T-helper 9 cell (primary cell): ENCODE measurements at places on chromosomes 12 and 14.

GRCh38 chr14:37185670-37186069, 12.1 kb upstream of the MIPOL1 start:
- no peak for DNase-seq

DNA sequence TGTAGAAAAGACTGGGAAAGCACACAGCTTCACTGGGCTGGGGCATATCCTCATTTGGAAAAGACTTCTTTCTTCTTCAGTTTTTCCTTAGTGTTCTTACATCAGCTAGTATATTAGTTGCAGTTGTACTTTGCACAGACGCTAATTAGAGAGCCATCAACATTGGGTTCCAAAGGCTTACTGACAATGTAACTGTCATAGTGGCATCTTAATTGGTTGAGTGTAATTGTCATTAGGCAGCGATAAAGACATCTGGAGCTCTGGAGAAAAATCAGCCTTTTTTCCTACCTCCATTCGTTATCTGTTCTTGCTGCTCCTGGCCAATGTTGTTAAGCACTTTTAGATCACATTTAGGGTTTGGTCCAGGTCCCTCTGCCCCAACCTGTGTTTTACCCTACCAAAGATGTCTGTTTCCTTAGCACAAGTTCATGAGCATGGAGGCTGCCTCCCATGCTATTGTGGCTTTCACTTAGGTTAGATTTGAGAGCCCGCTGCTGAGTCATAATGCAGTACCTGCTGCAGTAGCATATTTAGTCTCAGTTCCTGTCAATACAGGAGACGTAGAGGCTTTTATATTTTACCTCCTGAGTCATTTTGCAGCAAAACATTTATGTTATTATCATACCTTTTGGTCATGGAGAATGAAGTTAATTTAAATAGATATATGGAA, 49.2 kb downstream of the FBXW8 start:
- no peak for DNase-seq

GRCh38 chr14:53055003-53055402, 98.1 kb downstream of the DDHD1 start:
- no peak for DNase-seq

- DNase-seq: no peak
These were observed 85.5 kb downstream of the CDK17 start for GRCh38 chr12:96314723-96315122.

- no peak for DNase-seq
These were observed 442.2 kb downstream of the APAF1 start for GRCh38 chr12:99087278-99087677.

DNA sequence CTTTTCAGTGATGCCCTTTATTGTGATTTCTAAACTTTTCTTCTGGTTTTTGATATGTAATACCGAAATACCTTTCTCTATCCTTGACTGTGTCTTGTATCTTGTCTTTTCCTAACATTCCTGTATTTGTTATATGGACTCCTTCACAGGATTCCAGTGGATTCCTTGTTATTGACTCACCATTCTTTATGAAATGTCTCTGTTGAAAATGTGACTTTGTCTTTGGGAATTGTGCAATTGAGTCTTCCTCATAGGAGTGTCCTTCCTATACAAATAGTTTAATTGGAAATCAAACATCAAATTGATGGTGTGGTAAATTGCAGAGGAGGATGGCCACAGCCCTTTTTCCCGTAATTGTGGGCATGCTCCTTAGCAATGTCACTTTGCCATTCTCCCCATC, 296.6 kb upstream of the KITLG start:
- DNase-seq: no peak

GRCh38 chr14:44528180-44528579, 21.1 kb upstream of the FSCB start:
- no peak for DNase-seq

GRCh38 chr14:72416892-72417291, 477.0 kb downstream of the DPF3 start:
- DNase-seq: no peak

DNA sequence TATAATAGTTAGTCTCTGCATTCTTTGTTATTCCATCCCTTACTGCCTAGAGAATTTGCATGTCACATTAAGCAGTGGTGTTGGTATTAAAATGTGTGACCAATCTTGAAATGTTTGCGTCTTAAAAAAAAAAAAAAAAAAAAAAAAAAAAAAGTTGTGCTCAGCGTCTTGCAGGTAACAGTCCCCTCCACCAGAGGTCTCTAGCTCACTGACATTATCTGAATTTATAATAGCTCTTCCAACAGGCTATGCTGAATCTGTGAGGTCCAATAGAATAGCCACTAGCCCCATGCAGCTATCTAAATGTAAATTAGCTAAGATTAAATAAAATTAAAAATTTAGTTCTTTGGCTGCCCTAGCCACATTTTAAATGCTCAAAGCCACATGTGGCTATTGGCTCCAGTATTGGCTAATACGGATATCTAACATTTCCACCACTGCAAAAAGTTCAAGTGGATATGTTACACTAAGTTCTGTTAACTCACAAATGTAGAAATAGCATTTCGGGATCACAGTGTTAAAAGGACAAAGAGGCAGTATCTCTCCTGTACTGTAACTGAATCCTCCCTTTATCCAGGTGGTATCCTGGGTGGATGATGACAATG, 28.7 kb downstream of the NKX2-8 start:
- no peak for DNase-seq

GRCh38 chr12:94694732-94695131, 44.4 kb upstream of the TMCC3 start:
- no peak for DNase-seq

GRCh38 chr14:37253905-37254304, 56.2 kb downstream of the MIPOL1 start:
- DNase-seq: no peak

GRCh38 chr14:94946244-94946643, 176.3 kb upstream of the GSC start:
- no peak for DNase-seq

- no peak for DNase-seq
These were observed 243.3 kb upstream of the SRRM4 start for GRCh38 chr12:118737985-118738540.

DNA sequence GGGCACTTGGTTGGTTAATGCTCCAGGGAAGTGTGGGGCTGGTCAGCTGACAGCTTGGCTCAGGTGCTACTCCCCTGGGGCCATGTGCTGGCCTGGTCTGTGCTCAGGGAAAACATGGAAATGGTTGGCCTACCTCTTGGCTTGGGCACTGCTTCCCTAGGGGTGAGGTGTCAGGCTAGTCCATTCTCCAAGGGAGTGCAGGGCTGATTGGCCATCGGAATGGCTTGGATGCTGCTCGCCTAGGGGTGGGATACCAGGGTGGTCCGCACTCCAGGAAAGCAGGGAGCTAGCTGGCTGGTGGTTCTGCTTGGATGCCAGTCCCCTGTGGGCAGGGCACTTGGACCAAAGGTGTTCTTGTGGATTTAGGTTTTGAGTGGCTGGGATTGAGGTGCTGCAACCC, 245.7 kb downstream of the RAD51B start:
- DNase-seq: no peak

DNA sequence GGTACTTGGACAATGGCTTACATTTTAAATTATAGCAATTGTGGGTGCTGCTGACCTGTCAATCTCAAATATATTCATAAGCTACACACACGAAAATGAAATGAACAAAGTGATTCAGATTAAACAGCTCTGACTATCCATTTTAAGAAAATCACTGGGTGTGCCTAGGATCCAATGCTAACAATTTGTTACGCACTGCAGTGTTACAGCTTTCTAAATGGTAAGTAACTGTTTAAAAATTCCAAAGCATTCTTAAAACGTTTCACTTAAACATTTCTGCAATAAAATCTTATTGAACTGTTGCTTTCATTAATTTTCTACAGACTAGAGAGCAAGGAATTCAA, 18.9 kb downstream of the LMO3 start:
- DNase-seq: no peak

DNA sequence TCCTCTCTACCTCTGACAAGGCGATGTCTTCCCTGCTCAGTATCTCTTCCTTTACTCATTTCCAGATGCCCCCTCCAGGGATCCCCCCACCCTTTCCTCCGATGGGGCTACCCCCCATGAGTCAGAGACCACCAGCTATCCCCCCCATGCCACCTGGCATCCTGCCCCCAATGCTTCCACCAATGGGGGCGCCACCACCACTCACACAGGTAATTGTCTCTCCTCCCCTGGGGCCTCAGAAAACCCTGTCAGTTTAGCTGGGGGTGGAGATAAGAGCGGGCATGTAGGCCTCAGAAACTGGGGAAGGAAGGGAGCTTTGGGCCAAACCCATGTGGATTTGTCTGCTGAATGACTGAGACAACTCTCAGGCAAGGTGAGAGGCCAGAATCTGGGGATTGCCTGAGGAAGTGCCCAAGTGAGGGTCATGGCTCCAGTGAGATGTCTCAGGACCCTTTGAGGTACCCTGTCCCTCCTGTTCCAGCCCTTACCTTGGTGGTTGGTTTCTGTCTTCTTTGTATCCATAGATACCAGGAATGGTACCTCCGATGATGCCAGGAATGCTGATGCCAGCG, 8.1 kb downstream of the PRPF40B start:
- DNase-seq: no peak

DNA sequence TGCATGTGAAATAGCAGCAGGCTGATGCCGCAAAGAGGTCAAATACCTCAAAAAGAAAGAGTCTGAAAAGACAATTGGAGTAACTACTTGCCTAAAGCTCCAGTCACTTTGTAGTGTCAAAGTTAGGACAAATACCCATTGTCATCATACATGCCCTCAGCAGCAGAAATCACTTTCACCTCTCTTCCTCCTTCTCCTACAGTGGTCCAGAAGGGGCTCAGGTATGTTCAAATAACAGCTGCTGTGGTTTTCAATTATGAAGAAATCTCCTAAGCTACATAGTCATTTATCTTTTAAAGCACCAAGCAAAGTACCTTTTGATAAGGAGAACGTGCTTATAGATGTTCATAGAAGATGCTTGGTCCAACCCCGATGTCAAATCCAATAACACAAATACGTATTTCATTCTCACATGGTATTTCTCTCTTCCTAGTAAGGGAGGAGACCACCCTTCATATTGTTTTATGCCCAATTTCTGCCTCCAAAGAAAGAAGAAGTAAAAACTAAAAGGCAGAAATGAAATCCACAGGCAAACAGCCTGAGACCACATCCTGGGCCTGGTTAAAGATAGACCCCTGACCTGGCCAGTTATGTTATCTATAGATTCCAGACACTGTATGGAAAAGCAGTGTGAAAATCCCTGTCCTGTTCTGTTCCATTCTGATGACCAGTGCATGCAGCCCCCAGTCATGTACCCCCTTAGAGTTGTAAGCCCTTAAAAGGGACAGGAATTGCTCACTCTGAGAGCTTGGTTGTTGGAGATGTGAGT, 23.7 kb downstream of the GYS2 start:
- no peak for DNase-seq

DNA sequence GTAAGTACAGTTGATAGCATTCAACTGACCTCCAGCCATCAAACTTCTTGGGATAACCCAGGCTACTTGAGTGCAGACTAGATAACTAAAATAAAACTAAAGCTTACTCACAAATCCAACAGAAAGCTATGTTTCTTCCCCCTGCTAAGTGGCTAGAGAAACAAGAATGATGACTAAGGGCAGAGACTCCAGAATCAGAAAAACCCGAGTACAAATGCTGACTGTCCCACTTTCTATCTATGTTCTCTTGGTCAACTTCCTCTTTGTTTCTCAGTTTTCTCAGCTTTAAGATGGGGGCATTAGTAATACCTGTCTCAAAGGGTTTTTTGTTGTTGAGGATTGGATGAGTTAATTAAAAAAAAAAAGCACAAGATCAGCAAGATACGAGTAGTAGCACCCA, 6.1 kb upstream of the NUAK1 start:
- DNase-seq: no peak

DNA sequence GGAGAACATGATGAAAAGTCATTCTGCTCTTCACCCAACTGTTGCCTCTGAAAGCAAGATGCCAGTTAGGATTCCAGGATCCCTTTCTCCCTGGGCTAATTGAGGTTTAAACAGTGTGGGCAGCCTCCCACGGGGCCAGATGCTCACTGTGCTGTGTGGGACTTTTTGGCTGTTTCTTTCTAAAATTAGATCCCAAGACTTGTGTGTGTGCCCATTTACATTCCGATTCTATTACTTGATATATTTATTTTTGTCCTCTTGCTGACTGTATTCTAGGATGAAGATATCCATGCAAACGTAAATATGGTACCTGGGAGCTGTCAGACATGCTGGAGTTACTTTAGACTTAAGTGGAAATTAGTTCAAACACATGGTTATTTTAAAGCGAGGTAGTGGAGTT, 6.2 kb downstream of the IFT43 start:
- DNase-seq: no peak

DNA sequence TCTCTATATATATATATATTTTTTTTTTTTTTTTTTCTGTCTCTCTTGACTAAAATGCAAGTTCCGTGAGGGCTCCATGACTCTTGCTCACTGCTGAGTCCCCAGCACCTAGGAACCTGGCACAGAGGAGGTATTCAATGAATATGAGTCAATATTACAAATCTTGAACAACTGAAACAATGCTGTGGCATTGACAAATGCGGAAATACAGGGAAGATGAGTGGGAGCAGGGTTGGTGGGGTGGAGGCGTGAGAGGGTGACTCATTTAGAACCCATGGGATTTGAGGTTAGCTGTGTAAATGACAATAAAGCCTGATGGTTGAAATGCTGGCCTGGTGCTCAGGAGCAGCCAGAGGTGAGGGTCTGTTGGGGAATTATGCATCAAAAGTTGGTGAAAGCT, 121.7 kb upstream of the FUT8 start:
- DNase-seq: no peak

DNA sequence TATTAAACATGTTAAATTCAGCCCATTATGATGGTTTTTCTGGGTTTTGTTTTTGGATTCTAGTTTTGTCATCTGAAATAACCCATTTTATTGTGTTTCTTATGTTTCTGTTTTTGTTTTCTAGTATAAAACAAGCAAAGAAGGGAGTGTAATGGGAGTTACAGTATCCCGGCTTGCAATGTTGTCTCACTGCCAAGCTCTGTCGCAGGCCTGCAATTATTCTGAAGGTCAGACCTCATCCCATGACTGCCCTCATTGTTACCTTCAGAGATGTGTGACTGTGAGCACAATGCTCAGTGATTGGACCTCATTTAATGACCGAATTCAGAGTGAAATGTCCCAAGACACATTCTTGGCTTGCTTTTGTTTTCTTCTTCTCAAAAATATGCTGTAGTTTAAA, 73.0 kb upstream of the ATF1 start:
- no peak for DNase-seq

GRCh38 chr12:47711448-47711847, 5.6 kb upstream of the RPAP3 start:
- no peak for DNase-seq

DNA sequence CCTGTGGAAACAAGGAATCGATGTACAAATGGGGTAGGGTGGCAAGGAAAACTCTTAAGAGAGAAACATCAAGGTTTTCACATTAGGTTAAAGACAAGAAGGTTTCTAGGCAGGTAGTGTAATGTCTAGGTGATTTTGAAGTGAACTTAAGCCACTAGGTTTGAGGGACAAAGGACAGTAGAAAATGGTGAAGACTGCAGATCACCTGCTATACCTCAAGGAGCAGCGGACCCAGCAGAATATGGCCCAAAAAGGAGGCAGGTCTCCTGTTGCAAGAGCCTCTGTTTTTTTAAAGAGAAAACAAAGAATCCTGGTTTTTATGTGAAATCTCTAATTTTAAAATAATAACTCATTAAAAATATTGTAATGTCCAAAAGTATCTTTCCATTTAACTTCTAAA, 178.1 kb downstream of the ACSS3 start:
- DNase-seq: no peak

- DNase-seq: no peak
These were observed 35.3 kb downstream of the MIPOL1 start for GRCh38 chr14:37232907-37233481.
